Left renal cortex interstitium (tissue), 4 donors: ENCODE measurements at places on chromosomes 12 and 14. TPM values are rescaled to one million over a fixed set of nuclear protein-coding genes. Genes with fewer than 3 reads are reported as not detected.
A peak's percentile ranks its signal among the peaks of the same experiment; 100 is the strongest.

DNA sequence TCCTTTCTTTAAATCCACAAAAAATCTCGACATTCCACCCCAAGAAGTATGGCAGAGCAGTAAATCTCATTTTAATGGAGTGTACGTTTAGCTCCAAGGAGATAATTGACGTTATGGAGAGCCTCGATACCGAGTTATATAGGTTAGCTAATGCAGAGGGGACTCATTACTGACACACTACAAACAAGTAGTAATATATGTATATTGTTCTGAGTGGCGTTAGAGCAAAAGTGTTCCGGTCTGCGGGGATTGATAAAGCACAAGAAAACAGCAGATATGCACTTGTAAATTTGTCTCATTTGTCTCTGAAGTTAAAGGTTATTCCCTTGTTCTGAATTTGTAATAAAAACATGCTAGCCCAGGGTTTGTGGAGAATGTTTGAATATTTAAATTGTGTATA, 84.1 kb downstream of the BCL11B start:
- no peak for DNase-seq

The LALBA gene
- polyA plus RNA-seq: not detected

DNA sequence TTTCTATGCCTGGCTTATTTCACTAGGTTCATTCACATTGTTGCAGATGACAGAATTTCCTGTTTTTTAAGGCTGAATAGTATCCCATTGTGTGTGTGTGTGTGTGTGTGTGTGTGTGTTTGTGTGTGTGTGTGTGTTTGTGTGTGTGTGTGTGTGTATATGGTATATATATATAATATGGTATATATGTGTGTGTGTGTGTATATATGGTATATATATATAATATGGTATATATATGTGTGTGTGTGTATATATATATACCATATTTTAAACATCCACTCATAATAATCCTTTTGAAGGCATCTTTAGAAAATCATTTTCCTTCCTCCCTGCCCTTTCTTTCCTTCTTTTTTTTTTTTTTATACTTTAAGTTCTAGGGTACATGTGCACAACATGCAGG, 5.0 kb upstream of the CCDC198 start:
- no peak for DNase-seq

The GDF3 gene
- 0.70 TPM for polyA plus RNA-seq

The PLA2G1B gene
- not detected for polyA plus RNA-seq

The STK38L gene
- 35.5 TPM for polyA plus RNA-seq

DNA sequence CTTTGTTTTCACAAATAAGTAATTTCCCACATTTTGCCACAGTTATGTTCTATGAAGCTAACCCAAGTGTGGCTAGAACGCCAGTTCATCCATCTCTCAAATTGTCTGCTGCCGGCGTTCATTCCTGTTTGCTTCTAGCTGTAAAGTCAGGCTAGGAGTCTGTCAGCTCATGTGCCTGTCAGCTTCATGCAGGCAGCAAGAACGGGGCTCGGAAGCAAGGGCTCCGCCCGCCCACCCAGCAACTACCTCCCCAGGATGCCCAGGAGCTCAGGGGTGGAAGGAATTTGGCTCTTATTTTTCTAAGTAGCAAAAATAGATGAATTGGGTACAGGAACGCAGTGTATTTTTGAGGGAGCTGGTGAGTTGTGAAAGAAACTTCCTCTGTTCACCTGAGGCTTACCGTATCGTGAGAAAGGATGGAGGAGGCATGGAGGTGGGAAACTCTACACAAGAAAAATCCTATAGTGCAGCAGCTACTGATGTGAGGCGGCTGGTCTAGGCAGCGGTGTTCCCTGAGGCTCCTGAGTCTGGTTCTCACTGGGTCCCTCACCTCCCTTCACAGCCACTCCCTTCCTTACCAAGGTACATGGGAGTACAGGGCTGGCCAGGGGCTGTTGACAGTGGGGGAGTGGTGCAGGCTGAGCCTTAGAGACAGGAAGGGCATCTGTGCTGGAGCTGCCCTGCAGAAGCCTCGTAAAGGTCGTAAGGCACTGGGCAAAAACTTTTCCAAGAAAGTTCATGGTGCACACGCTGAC, 54.5 kb upstream of the AMN start:
- DNase-seq: no peak

DNA sequence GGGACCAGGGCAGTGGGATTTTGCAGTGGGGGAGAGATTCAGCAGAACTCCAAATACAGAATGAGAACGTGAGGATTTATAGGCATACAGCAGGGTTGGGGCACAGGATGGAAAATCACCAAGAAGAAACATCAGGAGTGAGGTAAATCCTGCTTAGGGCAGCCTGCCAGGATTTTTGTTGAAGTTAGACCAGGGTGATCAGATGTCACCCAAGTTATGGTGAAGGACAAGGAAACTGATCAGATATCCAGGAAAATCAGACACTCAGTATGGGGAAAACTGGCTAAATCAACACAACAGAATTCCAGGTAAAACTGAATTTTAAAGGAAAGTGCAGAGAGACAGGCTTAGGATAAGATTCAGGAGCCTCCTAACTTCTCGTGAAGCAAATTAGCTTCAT, 682.4 kb downstream of the TMEM121 start:
- no peak for DNase-seq

DNA sequence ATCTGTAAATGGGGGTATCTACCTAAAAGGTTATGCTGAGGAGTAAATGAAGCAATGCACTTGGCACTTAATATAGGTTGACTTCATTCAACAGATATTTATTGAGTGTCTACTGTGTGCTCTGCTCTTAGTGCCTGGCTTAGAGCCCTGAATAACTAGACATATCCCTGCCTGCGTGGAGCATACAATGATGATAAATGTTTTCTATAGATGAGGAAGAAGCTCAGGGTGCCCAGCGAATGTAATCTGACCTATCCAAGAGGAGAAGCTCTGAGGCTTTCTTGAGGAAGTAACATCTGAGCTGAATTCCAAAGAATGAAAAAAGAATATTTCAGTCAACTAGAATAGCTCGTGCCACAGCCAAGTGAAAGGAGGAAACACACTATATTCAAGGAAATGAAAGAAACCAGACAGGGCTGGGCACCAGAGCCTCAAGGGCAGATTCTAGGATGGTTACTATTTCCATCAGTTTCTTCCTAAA, 17.9 kb upstream of the HIGD1C start:
- no peak for DNase-seq

DNA sequence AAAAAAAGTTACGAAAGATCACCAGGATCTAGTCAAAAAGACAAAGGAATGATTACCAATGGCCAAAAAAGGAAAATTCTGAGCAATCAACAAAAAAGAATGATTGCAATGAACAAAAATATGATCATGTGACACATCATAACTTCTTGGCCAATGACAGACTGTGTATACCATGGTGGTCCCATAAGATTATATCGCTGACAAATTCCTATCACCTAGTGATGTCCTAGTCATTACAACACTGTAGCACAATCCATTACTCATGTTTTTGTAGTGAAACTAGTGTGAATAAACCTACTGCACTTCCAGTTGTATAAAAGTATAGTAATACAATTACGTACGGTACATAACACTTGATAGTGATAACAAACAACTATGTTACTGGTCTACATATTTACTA, 12.3 kb downstream of the SEL1L start:
- no peak for DNase-seq

GRCh38 chr14:22407033-22407432, 182.0 kb downstream of the DAD1 start:
- DNase-seq: no peak

The PRICKLE1 gene
- 47.8 TPM for polyA plus RNA-seq

The CISTR gene
- polyA plus RNA-seq: 0.24 TPM

DNA sequence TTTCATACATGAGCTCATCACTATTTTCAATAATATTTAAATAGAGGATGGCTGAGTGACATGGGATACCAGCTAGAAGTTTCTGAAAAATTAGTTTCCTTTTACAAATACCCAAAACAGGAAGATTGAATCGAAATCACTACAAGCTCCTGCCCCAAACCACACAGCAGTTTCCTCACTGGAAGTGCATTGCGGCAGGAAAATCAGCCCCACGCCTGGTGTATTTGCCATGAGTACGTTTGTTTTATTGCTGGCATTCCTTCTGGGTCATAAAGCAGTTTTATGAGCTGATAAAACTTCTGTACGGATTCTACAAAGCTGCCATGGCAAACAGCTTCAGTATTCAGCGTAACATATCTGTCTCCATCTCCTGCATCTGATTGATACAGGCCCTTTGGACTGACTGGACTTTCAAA, 23.7 kb downstream of the CDC42BPB start:
- no peak for DNase-seq

GRCh38 chr14:70555890-70556289, 21.1 kb upstream of the ADAM20 start:
- peak; percentile 2 for DNase-seq

DNA sequence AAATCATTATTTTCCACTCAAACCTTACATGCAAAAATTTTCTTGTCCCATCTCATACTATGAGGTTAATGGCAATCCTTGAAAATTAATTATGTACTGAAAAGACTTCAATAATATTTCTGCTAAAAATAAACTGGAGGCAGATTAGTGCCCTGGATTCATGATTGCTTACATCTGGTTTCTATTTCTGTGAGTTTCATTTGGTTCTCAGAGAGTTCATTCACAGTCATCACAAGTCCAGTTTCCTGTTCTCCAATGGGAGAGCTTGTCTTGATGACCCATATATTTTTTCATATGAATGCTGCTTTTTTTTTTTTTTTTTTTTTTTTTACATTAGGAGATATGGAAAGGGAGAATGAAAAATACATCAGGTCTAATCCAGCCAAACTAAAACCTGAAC, 6.6 kb upstream of the PTHLH start:
- no peak for DNase-seq

GRCh38 chr12:27207615-27208413, 36.3 kb upstream of the STK38L start:
- DNase-seq: no peak

DNA sequence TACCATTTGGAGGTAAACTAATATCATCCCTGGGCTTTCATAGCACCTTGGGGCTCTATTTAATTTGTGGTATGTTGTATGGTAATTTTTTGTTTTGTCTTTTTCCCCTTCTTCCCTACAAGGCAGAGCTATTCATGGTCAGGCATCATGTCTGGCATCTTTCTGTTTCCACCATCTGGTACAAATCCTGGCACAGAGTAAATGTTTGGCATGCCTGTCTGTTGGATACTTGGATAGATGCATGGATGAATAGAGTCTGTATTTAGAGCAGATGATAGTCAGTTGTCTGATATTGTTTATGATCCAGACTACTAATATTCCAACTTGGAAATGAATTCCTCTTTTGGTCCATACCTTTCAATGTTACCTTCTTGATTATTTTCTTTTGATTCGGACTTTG, 139.8 kb downstream of the NEDD1 start:
- DNase-seq: no peak

DNA sequence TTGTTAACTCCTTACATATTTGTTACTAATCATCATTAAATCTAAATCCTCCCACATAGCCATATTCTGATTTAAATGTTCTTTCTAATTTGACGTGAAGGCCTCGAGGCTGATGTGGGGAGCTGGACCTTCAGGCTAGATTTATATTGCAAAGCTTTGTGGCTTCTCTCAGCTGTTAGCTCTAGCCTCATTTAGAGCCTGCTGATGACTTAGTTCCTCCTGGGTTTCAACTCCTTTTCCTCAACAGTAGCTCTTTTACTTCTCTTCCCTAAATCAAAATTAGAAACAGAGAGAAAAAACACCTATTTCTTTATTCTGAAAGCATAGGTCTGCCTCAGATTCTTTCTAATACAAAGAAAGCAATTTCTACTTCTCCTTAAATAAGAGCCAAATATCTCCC, 477.5 kb upstream of the CCDC196 start:
- no peak for DNase-seq

DNA sequence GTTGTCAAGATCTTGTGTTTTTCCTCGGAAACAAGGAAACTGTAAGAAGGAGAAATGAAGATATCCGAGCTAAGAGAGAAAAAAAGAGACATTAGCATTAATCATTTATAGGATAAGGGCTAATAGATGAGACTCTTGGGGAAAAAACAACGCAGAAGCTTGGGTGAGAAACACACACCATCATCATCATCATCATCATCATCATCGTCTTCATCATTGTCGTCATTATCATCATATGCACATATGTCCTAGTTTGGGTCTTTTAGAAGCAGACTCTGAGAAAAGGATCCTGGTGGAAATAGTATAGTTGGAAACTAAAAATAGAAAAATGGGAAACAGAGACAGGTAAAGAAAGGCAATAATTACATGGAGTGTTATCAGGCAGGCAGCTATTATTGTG, 95.9 kb downstream of the PAH start:
- DNase-seq: no peak

DNA sequence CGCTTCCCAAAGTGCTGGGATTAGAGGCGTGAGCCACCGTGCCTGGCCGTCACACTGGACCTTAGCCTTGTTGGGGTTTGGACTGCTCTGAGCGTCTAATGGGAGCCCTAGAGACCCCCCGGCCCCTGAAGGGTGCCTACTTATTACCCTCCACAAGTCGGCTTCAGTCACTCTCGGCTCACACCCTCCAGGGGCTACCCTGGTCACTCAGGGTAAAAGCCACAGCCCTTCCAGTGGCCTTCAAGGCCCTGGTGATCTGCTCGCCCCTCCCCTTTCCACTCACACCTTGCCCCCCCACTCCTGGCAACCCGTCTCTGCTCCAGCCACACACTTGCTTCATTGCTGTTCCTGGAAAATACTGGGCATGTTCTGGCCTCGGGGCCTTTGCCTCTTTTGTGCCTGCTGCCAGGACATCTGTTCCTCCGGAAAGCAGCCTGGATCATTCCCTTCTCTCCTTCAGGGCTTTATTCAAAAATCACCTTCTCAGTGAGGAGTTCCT, 3.6 kb upstream of the MORN3 start:
- no peak for DNase-seq

DNA sequence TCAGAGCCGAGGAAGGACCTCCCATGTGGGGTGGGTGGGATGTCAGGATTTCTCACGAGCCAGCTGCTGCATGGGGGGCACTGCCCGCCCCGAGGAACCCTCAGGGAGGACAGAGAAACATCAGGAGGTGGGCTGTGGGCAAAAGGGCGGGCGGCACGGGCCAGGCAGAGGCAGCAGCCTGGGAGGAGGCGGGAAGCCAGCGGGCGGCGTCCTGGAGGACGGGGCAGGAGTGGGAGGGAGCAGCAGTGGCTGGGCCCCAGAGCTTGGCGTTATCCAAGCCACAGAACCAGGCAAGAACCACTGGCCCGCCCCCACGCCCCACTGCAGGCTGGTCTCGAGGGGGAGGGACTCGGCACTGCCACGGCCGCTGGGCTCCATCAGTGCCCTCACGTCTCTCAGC, 2.4 kb downstream of the C14orf180 start:
- DNase-seq: no peak

DNA sequence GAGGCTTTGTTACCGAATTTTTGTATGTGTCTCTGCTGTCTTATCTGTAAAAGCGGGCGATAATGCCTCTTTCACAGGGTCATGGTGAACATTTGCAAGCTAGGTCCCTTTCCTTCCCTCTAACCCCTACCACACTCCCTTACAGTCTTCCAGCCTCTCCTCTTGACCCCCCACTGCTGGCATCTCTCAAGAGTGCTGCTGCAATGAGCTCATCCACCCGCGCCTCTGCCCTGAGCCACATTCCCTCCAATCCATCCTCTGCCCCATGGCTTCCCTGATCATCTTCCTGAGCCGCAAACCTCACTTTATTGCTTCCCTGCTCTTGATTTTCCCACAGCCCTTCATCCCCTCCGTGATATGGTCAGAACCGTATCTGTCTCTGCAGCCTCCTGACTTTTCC, 343.6 kb downstream of the BCL11B start:
- DNase-seq: no peak

- DNase-seq: no peak
These were observed 17.9 kb upstream of the P2RX7 start for GRCh38 chr12:121114806-121115205.

GRCh38 chr12:48925304-48926011, at the start of gene FKBP11:
Gene FKBP11 (minus strand): TSS chr12:48925492. CDS start chr12:48925428, 64 bp downstream.
- DNase-seq: no peak

The AQP2 gene
- 216 TPM for polyA plus RNA-seq
